Left colon (tissue), 2 donors: ENCODE measurements at places on chromosomes 6 and 20. TPM values are rescaled to one million over a fixed set of nuclear protein-coding genes. Genes with fewer than 3 reads are reported as not detected.

GRCh38 chr20:39773380-39774000 is 811.3 kb downstream of the DHX35 start:
- no peak for DNase-seq

DNA sequence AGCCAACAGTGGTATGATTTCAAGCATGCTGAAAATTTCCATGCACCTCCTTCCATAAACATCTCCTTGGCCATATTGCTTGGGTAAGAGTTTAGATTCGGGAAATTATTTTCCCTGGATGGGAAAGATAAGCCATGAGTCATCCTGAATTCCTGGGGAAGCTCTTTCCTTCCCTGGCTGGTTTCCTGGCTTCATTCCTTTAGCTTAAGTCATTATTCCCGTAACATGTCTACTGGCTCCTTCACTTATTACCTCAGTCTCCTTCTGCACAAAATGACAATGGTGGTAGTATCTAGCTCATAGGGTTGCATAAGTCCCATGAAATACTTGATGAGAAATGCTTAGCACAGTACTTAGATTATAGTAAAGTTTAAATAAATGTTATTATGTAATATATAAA is 27.6 kb downstream of the TINAG start:
- DNase-seq: no peak

DNA sequence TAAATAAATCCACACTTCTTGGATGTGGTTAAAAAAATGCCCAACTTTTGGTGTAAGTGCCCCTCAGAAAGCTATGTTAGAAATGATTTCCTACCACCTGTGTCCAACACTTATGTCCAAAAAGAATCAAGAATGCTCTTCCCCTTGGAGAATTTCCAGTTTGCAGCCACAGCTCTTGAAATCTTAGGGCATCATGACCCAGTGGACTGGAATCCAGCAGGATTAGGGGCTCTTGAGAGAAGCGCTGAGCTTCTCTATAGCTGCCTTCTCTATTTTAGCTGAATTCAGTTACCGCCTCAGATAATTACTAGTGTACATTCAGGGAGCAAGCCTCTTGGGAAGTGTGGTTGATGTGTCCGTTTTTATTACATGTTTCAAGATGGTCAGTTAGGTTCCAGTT is 2.5 kb downstream of the PHACTR1 start:
- no peak for DNase-seq

GRCh38 chr6:34015586-34015985 is 130.3 kb downstream of the GRM4 start:
- DNase-seq: no peak

DNA sequence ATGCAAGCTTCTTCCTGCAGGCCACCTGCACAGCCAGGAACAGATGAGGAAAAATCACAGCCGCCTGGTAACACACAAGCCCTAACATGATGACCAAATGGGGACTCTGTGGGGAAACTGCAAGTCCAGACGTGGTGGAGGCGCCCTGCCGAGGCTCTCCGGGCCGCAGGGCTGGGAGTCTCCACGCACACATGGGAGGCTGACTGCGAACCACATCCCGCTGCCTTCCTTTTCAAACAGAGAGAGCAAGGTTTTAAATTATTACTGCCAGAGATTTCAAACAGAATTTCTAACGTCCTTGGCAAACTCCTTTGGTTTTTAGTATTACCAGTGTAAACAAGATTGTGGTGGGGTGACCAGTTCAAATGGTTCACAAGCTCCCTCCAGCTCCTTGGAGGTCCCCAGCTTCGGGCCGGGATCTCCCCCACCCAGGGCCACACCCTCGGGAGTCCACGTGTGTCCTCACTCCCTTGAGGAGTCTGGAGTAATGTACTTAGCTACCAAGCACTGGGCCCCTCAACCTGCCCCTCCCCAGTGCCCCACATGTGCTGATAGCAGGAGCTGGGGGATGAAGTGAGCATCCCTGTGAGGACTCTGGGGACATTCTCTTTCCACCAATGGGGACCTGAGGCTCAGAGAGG is 252.7 kb downstream of the TAF4 start:
- DNase-seq: no peak

DNA sequence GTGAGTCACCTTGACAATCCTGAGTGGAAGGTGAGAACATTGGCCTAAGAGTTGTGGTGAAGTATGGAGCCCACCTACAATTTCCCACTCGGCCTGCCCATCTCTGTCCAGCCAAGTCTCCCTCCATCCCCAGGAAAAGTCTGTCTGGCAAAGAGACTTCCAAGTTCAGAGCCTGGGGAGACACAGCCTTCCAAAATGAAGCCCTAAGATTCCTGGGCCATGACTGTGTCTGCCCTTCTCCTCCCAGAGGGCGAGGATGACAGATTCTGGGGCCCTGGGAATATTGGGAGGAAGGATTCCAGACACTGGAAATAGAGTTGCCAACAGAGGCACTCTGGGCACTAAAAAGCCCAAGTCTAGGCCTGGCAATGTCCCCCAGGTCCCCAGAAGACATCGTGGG is 176.8 kb downstream of the NFATC2 start:
- DNase-seq: no peak

GRCh38 chr6:148112851-148113319 is 229.8 kb upstream of the SASH1 start:
- DNase-seq: no peak

DNA sequence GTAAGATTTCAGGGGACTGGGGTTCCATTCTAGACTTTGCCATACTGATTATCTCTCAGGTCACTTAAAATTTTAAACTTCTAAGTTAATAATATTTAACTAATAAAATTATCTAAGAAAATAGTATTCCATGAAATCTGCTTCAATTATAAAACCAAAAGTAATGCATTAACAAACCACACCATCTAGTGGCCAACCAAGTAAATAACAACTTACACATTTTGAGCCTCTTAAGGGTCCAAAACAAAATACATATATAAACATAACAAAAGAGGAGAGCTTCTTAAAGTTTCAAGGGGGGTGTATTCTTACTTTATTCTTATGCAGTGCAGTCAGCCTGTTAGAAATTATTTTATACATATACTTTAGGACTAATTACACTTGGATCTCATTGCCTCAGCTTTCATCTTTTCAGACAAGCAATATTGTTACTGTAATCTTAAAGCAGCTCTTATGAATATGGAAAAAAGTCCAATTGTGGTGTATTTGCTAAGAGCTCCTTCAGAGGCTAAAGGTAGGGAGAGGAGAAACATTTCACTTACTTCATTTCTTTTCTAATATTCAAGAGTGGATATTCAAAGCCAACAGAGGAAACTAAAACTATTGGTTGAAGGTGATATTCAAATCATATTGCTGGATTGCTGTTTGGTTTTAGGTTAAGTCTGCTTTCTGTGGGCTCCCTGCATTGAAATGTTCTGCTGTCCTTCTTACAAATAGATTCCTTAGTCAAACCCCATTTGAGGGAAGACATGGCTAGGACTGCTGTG is 199.7 kb upstream of the SIM1 start:
- no peak for DNase-seq

DNA sequence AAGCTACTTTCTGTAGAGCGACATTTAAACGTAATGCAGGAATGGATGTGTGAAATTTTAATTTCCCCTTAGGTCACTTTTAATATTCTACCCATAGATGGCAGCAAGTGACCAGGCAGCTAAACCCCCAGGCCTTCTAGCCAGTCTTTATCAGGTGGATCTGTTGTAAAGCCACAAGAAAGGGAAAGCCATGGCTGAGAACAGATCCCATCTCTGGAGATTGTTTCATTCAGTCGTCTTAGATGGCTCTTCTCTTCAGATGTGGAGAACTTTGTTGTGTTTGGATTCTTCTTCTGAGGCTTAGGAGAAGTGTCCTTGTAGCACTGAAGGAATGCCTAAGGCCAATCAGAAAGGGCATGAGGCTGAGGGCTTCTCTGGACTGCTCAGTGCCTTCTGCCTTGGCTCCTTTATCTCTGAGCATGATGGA is 15.8 kb upstream of the RNF182 start:
- peak; percentile 29 for DNase-seq

DNA sequence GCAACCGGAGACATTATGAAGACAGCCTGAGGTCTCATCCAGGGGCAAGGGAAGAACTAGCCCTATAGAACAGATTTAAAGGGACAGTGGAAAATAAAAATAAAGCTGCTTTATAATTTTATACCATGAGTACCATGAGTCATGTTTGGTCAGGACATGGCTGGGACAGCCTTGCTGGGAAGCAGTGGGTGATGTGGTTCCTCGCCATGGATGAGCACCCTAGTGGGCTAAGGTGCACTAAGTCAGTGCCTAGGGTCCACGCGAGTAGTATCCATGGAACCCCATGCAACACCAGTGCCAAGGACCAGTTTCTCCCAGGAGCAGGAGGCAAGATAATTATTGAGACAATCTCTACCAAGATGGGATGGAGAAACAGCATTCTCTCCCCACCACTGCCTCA is 33.4 kb upstream of the ELMO2 start:
- DNase-seq: no peak

DNA sequence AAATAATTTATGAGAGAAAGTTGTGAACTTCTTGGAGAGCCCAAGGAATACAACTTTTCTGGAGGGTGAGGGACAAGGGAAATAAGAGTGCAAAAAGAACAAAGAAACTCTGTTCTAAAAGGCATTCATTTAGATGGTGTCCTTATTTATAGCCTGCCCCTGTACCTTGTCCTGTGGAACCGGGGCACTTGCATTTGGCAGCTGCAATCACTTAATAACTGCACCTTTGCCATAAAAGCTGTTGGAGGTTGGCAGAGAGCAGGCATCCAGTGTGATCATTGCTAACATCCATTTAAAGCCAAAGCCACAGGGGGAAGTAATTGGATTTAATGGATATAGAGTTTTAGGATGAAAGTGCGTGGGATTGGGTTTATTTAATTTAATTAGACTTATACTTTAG is 50.8 kb upstream of the SGK1 start:
- DNase-seq: no peak

GRCh38 chr6:2542858-2543218 is 207.9 kb downstream of the MYLK4 start:
- DNase-seq: peak; percentile 35

The SCRT2 gene
- not detected for total RNA-seq

The POPDC3 gene
- total RNA-seq: not detected

The SMLR1 gene
- total RNA-seq: not detected

The NTSR1 gene
- total RNA-seq: 2.3 TPM

The BMP2 gene
- total RNA-seq: 37.1 TPM

The MPIG6B gene
- total RNA-seq: not detected

The TSBP1 gene
- not detected for total RNA-seq

The TGM2 gene
- 33.9 TPM for total RNA-seq

The TBXT gene
- total RNA-seq: not detected

The SLC25A27 gene
- 7.4 TPM for total RNA-seq

The BLCAP gene
- total RNA-seq: 104 TPM

The SLC17A2 gene
- not detected for total RNA-seq
